ENCODE measurements at places on chromosomes 1 and 21.
A peak's percentile ranks its signal among the peaks of the same experiment; 100 is the strongest.

DNA sequence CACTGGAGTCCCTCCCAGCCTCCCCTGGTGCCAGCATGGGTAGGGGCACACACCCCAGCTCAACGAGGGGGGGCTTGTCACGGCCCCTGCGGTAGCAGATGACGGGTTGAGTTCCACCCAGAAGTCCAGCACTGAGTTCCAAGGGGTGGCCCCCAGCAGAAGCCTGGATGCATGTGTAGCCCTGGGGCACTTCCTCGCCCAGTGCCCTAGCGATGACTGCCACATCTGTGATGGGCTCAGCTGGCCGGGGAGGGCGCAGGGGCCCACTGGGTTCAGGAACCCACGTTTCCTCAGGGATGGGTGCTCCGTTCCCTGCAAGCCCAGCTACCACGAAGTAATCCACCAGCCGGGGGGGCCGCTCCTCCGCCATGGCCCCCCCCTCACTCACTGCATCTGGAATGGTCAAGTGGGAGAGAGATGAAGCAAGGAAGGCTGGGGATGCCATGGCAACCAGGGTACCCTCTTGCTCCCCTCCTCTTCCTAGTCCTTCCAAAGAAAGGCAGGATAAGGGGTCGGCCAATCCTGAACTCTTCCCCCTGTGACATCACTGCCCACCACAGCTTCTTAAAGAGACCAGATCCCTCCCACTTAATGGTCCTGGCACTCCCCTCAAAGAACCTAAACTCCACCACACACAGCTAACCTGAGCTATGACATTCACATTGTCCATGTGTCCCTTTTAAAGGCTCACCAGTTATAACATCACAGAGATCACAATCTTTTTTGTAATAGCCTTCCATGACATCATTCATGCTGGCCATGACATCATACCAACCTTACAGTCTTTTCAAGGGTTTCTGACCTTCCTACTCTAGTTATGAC, 2.3 kb downstream of the DENND4B start:
- DNase-seq = no peak

DNA sequence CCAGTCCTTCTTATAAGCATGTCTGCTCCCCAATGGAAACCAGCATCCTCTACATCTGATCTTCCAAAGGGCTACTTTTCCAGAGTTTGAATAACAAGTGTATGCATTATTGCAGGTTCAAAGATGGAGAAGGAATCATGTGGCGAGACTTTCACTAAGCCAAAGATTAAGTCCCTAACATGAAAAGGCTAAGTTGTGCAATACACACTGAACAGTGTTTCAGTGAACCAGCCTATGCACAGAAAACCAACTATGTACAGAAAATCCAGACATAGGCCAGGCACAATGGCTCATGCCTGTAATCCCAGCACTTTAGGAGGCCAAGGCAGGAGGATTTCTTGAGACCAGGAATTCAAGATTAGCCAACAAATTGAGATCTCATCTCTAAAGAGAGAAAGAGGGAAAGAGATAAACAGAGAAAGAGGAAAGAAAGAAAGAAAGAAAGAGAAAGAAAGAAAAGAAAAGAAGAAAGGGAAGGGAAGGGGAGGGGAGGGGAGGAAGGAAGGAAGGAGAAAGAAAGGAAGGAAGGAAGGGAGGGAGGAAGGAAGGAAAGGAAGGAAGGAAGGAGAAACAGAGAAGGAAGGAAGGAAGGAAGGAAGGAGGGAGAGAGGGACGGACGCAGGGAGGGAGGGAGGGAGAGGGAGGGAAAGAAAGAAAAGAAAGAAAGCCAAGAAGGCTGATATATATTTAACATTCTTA, 181.7 kb downstream of the LTN1 start:
- no peak for DNase-seq

DNA sequence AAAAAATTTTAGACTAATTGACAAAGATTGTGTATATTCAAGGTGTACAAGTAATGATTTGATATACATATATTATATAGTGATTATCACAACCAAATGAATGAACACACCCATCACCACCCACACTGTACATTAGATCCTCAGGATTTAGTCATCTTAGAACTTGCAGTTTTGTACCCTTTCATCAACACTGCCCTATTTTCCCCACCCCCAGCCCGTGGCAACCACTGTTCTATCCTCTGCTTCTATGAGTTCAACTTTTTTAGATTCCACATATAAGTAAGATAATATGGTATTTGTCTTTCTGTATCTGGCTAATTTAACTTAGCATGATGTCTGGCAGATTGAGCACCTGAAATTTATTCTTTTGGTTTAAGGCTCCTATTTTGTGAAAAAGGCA, 173.6 kb downstream of the IER5 start:
- no peak for DNase-seq

DNA sequence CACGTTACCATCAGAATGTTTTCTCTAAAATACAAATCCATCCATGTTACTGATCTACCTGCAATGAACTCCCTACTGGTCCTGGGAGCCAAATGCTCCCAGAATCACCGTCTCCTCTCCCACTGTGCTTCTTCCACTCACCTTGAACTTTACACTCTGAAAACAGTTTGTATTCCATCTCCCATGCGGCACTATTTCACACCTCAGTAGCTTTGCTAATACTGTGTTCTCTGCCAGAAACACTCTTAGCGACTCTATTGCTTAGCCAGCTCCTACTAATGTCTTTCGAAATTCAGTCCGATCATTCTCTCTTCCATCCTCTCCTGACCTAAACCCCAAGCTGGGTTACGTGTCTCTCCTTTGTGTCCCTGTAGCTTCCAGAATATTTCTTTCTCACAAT, 284.4 kb upstream of the DUSP10 start:
- DNase-seq = no peak

DNA sequence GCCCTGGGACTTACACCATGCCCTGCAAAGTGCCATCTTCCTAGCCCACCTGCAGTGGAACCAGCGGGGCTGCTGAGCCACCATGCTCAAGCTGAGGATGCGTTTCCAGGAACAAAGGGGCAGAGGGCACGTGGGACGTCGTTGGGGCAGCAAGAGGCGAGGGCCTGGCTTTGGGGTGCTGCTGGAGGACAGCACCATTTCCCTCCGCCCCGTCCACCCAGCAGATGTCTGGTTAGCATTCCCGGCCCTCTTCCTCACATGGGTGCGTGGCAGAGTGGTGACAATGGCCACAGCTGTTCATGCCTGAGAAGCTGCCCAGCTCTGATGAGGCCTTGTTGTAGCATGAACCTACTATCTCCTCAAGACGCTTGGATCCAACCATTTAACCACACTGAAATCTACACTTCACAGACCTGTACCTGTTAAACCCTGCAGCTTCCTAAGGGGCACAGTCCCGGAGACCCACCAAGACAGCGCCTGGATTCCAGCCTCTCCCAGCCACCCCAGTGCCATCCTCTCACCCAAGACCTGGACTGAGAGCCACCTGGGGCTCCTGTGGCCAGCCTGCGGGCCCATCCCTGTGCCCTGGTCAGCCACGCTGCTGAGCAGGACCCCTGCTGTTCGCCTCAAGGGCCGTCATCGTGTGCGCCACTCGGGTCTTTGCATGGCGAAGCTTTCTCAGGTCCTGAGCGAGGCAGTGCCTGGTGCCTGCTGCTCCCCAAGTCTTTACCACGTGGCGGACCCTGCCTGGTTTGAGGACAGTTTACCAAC, 33.2 kb downstream of the SLC45A1 start:
- DNase-seq = no peak

DNA sequence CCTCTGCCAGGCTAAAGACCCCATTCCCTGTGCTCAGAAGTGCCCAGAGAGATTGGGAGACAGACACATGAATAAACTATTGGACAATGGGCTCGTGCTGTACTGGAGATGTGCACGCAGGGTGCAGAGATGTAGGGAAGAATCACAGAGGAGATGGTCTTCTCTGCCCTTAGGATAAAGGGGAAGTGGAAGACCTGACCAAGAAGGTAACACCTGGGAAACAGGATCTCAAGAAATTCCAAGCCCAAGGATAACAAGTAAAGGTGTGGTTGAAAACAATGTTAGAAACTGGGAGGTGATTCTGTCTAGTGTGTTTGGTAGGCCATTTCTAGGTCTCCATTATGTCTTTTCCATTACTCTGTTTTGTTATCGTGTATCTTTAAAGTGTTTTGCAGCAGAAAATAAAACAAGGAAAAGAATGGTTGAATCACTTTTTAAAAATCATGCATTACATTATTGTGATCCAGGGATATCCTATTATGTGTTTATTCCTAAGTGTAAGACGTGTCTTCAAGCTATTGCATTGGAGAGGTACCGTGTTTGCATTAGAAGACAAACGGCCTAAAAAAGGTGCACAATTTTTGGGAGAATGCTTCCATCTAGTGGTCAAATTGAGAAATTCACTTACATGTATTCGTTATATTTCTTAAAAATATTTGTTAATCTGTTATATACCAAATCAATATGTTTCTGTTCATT, 40.8 kb upstream of the KCTD3 start:
- peak; percentile 26 for DNase-seq

- DNase-seq = peak; percentile 30
These were observed 74.4 kb upstream of the SLC44A3 start for GRCh38 chr1:94745742-94746141.

- no peak for DNase-seq
These were observed 1242.1 kb downstream of the PLA2G4A start for GRCh38 chr1:188070848-188071247.

DNA sequence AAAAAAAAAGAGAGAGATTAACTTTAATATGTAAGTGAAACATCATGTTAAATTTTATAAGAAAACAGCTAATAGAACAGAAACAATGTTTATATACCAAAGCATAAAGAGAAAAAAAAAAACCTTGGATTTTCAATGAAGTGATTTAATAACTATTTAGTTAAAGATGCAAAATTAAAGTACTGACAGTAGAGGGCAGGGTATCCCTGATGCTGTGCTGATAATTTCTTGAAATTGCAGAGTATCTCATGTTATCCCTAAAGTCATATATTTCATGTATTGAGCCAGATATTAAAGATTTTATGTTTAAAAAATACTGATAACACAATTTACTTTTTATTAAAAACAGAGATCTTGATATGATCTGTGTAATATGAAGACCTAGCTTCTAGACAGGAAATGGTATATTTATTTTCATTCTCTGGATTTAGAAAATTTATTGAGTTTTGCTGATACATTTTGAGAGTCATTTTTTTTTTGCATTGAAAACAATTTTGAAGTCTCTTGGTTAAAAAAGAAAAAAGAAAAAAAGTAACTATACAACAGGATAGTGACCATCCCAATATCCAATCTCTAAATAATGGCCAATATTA, 273.2 kb downstream of the USP25 start:
- DNase-seq = no peak

- DNase-seq = no peak
These were observed 351.2 kb downstream of the SMYD3 start for GRCh38 chr1:246155923-246156322.

DNA sequence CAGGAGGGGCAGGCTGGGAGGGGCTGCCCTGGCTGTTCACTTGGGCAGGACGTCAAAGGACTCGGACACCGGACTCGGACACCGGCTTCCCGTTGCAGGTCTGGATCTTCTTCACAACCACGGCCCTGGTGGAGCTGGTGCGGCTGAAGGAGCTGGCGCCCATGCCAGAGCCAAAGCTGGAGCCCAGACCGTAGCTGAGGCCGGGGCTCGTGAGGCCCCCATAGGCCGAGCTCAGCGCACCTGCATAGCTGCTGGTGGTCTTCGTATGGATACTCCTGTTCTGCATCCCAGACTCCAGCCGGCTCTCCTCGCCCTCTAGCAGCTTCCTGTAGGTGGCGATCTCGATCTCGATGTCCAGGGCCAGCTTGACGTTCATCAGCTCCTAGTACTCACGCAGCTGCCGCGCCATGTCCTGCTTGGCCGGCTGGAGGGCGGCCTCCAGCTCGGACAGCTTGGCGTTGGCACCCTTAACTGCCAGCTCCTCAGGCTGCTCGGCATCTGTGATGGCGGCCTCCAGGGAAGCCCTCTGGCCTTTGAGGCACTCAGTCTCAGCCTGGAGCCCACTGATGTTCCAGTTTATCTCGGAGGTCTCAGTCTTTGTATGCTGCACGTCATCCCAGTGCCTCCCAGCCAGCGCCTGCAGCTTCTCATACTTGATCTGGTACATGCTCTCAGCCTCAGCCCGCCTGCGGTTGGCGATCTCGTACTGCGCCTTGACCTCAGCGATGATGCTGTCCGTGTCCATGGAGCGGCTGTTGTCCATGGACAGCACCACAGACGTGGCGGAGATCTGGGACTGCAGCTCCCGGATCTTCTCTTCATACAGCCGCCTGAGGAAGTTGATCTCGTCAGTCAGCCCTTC, 15.1 kb upstream of the KLF17 start:
- no peak for DNase-seq

DNA sequence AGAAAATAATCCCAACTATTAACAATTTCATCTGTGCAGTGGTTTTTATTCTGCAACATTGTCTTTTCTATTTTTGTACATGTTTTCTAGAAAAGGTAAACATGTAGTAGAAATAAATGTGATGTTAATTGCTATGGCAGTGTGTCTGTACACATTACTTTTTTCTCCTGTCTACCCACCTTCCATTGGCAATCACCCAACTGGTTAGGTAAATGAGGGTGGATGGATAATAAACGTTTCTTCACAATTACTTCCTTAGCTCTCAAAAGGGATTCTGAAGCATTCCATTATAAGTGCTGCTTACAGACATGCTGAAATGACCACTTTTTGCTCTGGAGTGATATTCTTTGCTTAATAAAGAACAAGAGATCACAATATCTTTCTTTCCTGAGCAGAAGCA, 61.4 kb downstream of the MAGI3 start:
- no peak for DNase-seq

DNA sequence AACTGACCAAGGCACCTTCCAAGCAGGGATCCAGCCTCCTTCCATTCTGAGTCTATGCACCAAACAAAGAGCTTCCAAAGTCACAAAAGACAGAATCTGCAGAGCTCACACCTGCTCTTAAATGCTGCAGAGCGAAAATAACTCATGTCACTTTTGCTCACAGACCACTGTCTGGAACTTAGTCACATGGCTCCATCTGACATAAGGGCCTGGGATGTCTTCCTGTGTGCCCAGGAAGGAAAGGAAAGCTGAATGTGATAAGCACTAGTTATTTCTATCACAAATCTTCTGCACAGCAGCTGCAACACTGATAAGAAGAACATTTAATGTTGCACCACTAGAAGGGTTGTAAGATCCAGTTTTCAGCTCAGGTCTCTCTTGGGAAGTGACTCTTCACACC, 39.5 kb upstream of the SGIP1 start:
- no peak for DNase-seq

- DNase-seq = no peak
These were observed 24.1 kb downstream of the THRAP3 start for GRCh38 chr1:36248250-36248894.

DNA sequence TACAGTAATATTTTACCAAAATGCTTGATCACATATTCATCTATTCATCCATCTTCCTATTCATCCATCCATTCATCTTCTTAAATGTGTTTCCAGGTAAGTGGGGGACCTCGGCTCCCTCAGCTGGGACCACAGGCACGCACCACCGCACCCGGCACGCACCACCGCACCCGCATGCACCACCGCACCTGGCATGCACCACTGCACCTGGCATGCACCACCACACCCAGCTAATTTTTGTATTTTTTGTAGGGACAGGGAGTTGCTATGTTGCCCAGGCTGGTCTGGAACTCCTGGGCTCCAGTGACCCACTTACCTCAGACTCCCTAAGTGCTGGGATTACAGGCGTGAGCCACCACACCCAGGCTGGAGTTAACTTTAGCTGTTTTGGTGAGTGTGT, 21.2 kb downstream of the ACTRT2 start:
- DNase-seq = no peak

GRCh38 chr1:178418284-178418955, 78.3 kb downstream of the CLEC20A start:
- no peak for DNase-seq
